ENCODE measurements at places on chromosomes 1 and 21. TPM values are rescaled to one million over a fixed set of nuclear protein-coding genes. Genes with fewer than 3 reads are reported as not detected.
A peak's percentile ranks its signal among the peaks of the same experiment; 100 is the strongest.

The PTPN22 gene
- 12.2 TPM for total RNA-seq

The CLDN14 gene
- not detected for total RNA-seq

DNA sequence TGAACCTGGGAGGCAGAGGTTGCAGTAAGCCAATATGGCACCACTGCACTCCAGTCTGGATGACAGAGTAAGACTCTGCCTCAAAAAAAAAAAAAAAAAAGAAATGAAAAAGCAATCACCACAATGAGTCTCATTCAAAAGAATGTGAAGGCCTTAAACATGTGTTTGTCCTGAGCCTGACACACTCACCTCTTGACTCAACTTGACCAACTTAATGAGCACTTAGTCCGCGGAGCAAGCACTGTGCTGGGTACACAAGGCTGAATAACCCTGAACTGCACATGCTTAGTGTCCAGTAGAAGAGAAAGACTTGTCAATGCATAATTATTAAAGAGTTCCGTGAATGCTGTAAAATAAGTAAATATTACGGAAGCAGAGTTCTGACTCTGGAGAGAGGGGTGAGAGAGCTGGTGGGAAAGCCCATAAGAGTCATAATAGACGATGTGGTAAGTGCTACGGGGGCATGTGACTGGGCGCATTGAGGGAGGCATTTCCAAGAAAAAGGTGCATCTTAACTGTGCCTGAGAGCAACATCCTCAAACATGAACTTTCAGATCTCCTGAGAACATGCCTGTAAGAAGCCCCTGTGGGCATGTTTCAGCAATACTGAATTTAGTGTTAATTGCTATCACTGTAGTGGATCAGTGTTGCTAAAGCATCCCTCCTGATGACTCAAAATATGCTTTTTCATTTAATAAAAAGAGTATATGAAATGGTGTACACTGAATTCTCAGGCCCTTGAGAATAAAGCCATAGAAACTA, 27.2 kb downstream of the MCOLN2 start:
- H3K4me1 ChIP-seq, result no peaks in the 10 kb centered on the region
- H3K27me3 ChIP-seq, result no peaks in the 10 kb centered on the region
- H3K27ac ChIP-seq, result no peak overlapping the region
- no peak overlapping the region for H3K4me3 ChIP-seq
- no peaks in the 10 kb centered on the region for H3K36me3 ChIP-seq

GRCh38 chr1:162011337-162012012, 12.2 kb downstream of the OLFML2B start:
- H3K4me3 ChIP-seq, result no peak overlapping the region
- no peak overlapping the region for H3K27ac ChIP-seq
- H3K36me3 ChIP-seq, result no peaks in the 10 kb centered on the region
- H3K27me3 ChIP-seq, result no peaks in the 10 kb centered on the region
- DNase-seq, result no peak

DNA sequence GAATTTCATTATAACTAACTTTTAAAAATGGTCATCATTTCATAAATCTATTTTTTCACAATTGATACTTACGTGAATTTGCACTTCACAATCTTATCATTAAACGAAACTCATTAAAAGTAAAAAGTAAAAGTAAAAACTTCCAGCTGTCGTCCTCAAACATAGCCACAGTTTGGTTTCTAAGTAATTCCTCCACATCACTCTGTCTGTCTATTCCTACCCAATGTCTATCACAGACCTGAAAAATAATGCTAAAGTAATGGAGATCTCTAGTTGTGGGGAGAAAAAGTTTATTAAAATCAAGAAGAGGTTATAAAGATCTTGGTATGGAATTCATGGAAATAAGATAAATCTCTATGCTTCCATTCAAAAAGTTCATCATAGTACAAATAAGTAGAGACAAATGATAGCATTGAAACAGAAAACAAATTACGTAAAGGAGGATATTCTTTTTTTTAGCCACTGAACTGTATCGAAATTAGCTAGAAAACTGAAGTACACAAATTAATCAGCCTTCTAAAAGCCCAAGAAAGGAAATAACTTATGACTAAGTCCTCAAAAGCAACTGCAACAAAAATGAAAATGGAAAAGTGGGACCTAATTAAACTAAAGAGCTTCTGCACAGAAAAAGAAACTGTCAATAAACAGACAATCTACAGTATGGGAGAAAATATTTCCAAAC, 148.6 kb downstream of the TIAM1 start:
- no peaks in the 10 kb centered on the region for H3K27me3 ChIP-seq
- no peak overlapping the region for H3K27ac ChIP-seq
- H3K4me1 ChIP-seq, result peaks cover 5% of the 10 kb centered on the region
- H3K4me3 ChIP-seq, result no peak overlapping the region

GRCh38 chr1:197096137-197096536, 29.1 kb upstream of the F13B start:
- no peaks in the 10 kb centered on the region for H3K4me1 ChIP-seq
- DNase-seq, result no peak
- H3K27ac ChIP-seq, result no peak overlapping the region
- no peak overlapping the region for H3K4me3 ChIP-seq
- no peaks in the 10 kb centered on the region for H3K27me3 ChIP-seq

DNA sequence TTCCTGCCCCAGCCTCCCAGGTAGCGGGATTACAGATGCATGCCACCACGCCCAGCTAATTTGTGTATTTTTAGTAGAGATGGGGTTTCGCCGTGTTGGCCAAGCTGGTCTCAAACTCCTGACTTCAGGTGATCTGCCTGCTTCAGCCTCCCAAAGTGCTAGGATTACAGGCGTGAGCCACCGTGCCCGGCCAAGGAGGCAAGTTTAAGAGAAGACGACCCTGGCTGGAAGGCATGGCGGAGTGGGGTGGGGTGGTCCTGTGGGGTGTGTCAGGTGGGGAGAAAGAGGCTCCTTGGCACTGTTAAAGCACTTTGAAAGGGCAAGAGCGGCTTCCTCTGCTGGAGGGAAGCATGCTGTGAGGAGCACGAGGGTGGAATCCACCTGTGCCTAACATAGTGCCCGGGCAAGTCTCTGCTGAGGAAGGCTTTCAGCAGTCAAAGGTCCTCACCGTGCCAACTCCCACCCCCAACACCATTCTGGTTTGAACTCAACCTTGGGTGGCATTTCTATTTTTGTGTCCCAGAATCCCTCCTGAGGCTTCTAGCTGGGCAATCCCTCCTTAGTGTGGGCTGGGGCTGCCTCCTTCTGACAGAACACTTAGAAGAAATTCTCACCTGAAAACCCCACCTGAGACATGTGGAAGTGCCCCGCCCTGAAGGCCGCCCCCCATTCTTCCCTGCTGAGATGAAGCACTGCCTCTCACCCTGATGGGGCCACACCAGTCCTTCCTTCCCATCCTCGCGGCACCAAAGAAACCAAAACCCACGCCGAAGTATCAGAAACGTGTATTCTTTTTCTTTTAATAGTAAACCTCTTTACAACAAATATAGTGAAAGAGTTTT, 37.4 kb downstream of the MEF2D start:
- H3K27ac ChIP-seq, result no peak overlapping the region
- H3K4me1 ChIP-seq, result peaks cover 18% of the 10 kb centered on the region
- no peak overlapping the region for H3K4me3 ChIP-seq
- H3K27me3 ChIP-seq, result no peaks in the 10 kb centered on the region
- peaks cover 36% of the 10 kb centered on the region for H3K36me3 ChIP-seq
- DNase-seq, result no peak

- H3K27ac ChIP-seq, result no peak overlapping the region
- H3K4me1 ChIP-seq, result peaks cover 5% of the 10 kb centered on the region
- no peaks in the 10 kb centered on the region for H3K27me3 ChIP-seq
- no peaks in the 10 kb centered on the region for H3K36me3 ChIP-seq
Observed at GRCh38 chr1:168498159-168498631, 45.6 kb downstream of the XCL2 start.

- H3K4me1 ChIP-seq, result peaks cover 11% of the 10 kb centered on the region
- no peaks in the 10 kb centered on the region for H3K27me3 ChIP-seq
- peak overlapping the region; percentile 44 for H3K27ac ChIP-seq
- H3K36me3 ChIP-seq, result no peaks in the 10 kb centered on the region
- DNase-seq, result peak; percentile 94
- H3K4me3 ChIP-seq, result no peak overlapping the region
Observed at GRCh38 chr21:43646550-43647260, 12.6 kb downstream of the HSF2BP start.

DNA sequence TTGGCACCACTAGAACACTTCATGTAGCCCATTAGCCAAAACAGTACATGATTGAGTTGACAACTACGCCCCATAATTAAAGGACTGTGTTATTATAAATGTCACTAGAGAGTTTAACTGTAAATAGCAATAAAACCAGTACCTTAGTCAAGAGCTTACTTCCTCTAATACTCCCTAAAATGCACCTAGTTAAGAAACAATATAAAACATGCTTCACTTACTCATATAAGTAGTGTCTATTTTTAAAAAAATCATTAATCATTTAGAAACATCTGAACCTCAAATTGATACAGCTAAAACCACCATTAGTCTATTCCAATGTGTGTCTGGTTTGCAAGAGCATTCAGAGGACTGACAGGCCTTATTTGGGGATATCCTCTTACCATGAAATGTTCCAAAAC, 25.3 kb downstream of the PTP4A2 start:
- H3K27ac ChIP-seq, result no peak overlapping the region
- H3K4me3 ChIP-seq, result no peak overlapping the region
- H3K36me3 ChIP-seq, result peaks cover 90% of the 10 kb centered on the region
- no peaks in the 10 kb centered on the region for H3K27me3 ChIP-seq

DNA sequence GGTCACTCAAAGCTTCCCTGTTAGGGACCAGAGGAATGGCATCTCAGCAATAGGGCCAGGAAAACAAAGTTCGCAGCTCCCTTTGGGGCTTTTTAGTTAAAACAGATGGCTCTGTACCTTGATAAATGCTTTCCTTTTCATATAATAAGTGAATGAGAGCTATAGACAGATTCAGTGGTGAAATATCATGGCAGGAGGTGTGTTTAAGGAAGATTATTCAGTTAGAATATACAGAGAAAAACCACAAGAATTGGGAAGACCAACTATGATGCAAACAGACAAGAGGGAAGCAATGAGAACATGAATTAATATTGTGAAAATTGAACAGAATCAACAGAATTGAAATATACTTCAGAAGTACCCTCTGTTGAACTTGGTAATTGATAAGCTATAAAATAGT, 379.4 kb downstream of the PLPP3 start:
- DNase-seq, result no peak
- no peaks in the 10 kb centered on the region for H3K4me1 ChIP-seq
- H3K27ac ChIP-seq, result no peak overlapping the region
- H3K4me3 ChIP-seq, result no peak overlapping the region
- no peaks in the 10 kb centered on the region for H3K27me3 ChIP-seq

Data from upper lobe of right lung (tissue), 1 donor.